ENCODE measurements at places on chromosomes 7 and 10.

DNA sequence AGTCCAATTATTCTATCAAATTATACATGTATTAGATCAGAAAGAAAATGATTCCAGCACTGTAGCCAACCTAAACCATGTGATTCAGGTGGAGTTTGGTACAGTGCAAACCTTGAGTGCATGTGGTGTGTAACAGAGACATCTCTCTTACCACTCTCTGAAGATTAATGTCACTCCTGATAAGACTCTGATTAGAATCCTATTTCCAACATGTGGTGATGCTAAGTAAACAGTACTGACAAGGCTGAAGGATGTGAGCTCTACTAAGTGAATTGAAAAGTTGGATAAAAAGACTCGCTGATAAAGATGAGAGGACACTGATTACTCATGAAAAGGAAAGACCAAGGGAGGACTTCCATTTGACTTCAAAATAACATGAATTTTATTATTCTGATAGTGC lies 232.0 kb downstream of the SDK1 start:
- DNase-seq: no peak

DNA sequence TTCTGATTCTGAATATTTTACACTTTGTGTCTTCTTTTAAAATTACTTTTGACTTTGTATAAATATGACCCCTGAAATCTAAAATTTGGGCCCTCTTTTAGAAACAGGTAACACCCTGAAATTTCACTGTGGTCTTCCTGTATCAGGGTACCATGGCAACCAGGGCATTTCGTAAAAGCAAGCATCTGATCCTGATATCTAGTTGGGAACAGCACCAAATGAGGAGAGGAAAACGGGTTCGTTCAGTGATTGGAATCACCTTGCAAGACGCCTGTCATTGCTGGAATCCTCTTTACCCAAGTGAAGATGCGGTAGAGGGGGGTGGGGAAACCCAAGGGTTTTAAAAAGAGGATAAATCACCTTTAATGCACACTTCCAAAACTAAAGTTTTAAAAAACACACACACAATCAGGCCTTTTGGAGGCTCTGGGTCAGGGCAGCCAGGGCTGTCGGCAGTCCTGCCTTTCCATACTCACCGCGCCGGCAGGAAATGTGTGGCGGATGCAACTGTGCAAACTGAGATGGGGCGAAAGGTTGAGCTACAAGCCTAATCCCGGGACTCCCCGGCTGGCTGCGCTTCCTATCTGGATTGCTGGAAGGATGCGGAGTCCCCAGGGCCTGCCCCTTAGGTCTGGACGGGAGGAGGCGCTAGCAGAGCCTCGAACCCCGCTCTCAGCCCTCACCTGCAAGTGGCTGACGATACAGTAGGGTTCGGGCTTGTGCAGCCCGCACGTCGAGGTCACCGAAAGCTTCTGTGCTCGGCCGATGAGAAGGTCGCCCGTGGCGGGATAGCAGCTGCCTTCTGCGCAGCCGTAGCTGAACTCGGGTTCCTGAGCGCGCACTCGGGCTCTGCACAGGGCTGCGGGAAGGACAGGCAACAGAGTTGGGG lies 1.8 kb downstream of the LAMB1 start:
- no peak for DNase-seq

- DNase-seq: no peak
Observed at GRCh38 chr10:50561266-50561665, 62.5 kb downstream of the SGMS1 start.

DNA sequence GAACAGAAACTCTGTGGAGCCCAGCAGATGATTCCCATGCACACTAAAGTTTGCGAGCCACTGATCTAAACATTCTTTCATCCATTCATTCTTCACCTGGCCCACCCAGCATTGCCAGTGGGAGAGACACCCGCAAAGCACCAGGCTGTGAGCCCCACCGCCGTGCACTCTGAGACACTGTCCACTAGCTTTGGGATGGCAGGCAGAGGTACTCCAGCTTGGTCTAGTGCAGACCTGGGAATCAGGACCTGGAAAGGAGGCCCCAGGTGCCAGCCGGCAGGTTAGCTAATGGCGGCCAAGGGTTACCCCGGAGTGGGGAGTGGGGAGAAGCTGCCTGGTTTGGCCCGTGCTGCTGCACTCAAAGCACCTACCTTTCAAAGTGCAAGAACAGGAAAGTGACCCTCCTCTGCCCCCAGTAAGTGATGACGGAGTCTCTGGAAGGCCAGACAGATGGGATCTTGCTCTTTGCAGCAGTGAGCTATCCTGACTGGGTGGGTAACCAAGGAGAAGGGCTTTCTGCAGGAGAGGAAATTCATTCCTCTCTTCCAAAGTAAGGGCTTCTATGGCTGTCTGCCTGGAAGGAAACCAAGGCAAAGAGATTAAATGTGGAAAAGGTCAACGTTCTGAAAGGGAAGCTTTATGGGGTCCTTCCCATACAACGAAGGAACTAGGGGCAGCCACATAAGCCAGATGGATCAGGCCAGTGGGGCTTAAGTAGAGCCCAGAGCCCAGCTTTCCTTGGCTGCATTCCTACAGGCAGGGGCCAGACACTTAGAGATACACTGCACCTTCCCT lies 74.2 kb upstream of the LRRC4 start:
- DNase-seq: no peak

GRCh38 chr7:150489782-150490181 lies 24.9 kb upstream of the GIMAP7 start:
- DNase-seq: no peak

DNA sequence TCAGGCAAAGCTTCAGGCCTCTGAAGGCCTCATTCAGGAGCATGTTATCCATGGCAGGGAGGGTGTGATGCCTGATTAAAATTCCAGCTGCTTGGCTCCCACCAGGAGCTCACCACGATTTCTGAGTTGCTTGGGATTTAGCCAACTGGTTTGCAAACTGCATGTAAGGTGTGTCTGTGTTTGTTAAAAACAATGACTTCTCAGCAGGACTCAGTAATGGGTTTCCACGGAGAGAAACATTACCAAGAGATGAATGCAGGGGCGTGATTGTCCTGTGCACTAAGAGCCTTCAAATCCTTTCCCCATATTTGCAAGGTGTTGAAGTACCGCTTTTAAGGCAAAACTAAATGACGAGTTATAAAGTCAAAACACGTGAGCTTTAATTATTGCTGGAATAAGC lies 88.8 kb upstream of the BTBD16 start:
- no peak for DNase-seq

GRCh38 chr7:128739990-128740682 lies 977 bp downstream of the CALU start:
- no peak for DNase-seq

DNA sequence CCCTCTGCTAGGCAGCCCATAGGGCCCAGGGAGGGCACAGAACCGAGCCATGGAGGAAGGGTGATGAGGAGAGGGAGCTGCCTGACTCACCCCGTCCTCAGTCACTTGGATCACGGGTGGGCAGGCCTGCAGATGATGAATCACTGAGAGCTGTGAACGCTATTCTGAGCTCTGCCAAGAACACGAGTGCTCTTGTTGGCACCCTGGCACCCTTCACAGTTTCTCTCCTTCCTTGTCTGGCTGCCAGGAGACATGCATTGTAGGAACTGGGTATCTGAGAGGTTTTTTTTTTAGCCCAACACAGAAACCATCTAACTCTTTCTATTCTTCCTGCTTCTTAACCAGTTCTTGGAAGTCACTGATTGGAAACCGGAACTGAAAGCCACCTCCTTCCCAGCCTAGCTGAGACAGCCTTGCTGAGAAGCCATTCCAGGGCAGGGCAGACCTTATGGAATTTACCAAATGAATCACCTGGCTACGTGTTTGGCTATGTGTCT lies 82.1 kb downstream of the SLC37A3 start:
- peak; percentile 25 for DNase-seq

DNA sequence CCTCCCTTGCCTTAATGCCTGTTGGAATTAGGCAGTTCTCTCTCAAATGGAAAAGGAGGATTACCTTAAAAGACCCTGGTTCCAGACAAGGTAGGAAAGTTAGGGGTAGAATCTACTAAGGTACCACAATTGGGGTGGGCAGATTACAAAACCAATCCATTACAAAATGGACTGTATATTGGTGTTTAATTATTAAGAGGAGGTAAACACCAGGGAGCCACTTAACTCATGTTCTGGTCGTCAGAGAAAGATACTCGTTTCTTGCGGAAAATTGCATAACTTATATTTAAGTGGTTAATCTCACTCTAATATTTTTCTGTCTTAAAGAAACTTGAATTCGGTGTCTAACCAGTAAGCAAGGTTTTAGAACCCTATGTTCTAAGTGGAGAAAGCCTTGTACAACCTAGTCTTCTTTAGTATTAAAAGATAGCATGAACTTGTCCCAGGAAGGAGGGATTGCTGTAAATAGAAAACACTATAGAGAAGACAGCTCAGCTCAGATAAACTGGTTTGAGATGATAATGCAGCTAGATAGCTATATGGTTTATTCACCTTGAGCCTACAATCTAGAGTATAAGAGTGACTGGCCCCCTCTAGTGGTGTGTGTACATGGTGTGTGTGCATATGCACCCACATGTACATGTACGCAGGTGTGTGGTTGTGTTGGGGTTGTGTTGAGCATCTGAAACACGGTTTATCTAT lies 58.0 kb upstream of the STRIP2 start:
- peak; percentile 29 for DNase-seq

DNA sequence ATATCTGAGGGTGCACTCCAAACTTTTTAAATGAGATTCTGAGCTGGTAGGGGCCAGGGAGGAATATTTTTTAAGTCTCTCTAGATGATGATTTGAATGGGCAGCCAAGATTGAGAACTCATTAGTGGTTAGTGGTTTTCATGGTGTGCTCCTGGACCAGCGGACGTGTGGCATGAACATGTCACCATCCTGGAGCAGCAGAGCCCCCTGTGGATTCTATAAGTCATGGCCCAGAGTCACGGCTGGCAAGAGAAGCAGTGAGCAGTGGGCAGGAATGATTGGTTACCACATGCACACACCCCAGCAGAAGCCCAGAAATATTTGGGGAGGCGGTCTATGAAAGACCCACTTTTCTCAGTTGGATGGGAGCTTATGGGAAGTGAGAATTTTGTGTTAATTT lies 21.2 kb upstream of the UCN3 start:
- DNase-seq: no peak

DNA sequence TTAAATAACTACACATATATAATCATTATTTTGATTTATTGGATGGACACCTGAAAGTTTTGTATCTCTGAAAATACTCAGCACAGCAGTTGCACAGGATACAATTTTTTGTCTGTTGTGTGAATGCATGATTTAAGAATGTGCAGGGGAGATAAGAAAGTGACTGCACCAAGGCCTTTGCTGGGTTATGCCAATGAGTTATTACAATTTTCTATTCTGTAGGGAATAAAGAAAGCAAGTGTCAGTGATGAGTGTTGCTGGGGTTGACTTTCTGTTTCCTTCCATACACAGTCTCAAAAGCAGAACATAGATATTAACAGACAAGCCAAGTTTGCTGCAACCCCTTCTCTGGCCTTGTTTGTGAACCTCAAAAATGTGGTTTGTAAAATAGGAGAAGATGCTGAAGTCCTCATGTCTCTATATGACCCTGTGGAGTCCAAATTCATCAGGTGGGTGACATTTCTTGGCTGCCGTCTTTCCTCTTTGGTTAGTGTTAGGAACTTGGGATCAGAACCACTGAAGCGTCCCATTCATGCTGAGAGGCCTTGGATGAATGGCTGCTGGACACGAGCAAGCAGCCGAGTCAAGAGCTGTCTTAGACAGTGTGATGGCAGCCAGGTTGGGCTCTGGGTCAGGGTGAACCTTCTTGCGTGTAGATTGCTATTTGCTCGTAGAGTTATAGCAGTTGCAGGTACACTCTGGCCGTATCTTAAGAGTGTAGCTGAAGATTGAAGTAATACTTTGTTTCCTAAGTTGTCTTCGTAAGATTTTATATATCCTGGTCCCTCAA lies 92.8 kb downstream of the DOCK1 start:
- DNase-seq: no peak

- DNase-seq: no peak
Observed at GRCh38 chr7:137816696-137817320, 30.0 kb downstream of the DGKI start.

DNA sequence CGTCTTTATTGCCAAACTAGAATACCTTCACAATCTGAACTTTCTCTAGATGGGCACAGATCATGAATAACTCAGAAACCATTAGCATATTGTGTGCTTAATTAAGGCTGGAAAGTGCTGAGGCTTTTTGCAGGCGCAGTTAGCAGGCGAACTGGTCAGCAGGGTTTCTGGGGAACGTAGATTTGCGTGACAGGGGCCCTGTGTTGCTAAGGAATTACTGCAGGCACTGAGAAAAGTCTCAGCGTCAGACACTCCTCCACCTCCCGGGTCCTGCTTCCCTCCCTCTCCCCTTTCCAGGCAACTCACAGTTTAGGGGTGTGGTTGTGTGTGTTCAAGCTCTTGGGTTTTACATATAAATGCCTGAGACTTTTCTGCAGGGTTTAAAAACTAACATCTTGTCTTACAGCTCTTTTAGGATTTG lies 2.2 kb downstream of the MAP3K8 start:
- DNase-seq: no peak

GRCh38 chr7:18993933-18994668 lies 123.3 kb downstream of the TWIST1 start:
- no peak for DNase-seq

DNA sequence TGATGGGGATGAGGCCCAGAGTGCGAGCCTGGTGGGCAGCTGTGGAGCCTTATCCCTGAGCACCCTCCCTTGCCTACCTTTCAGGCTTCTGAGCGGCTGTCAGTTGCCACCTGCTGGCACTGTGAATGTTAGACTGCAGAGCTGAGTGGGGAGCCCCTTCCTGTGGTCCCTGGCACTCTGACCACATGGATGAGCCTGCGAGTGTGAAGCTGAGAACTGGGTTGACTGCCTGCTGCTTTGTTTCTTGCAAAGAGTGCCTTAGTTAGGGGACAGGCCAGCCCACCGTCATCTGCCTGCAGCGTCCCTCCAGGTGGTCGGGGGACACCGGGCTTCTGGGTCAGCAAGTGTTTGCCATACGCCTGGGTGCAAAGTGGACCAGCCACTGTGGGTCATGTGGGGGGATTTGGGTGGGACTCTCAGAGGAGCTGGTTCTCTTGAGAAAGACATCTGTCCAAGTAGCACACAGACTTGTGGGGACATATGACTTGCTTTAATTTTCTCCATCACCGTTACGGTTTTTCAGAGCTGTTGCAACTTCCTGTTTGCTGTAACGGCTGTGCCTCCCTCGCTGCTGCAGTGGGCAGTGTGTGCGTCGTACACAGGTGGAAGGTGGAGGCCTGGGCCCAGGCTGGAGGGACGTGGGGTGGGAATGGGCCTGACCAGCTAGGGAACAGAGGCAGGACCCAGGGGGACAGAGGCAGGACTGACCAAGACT lies 13.7 kb downstream of the INPP5A start:
- no peak for DNase-seq

- DNase-seq: no peak
Observed at GRCh38 chr10:103921750-103922195, 3.8 kb upstream of the STN1 start.

DNA sequence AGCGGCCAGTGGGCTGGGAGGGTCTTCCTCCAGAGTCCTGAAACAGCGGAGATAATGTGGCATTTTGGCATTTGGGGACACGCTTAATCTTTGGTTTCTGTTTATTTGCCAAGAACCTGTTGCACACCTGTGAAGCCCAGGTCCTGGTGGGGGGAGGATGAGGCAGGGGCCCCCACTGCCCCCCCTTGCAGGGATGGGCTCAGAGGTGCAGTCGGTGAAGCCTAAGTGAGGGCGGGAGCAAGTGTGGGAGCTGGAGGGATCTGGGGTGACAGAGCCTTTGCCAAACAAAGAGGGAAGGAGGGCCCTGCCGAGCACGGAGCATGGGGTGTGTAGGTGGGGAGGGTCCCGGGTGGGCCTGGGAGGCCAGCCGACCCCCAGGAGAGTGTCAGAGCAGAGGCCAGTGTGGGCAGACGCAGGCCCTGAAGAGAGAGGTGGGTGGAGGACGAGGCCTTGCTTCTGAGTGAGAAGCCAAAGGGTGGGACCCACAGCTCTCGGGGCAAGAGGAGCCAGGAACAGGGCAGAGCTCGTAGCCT lies 62.1 kb upstream of the ADGRA1 start:
- no peak for DNase-seq
